Liver (tissue), 10 donors: ENCODE measurements at places on chromosomes 2 and 18. TPM values are rescaled to one million over a fixed set of nuclear protein-coding genes. Genes with fewer than 3 reads are reported as not detected.

Gene TUBA4B
- not detected for total RNA-seq

Gene LRRTM1
- total RNA-seq, result not detected

Gene ABCG8
- total RNA-seq, result 16.8 TPM

Gene KANSL1L
- total RNA-seq, result 18.3 TPM

Gene TEX44
- not detected for total RNA-seq

Gene ZNF804A
- total RNA-seq, result 0.37 TPM

Gene ERMN
- total RNA-seq, result not detected

Gene MYO5B
- 23.4 TPM for total RNA-seq

DNA sequence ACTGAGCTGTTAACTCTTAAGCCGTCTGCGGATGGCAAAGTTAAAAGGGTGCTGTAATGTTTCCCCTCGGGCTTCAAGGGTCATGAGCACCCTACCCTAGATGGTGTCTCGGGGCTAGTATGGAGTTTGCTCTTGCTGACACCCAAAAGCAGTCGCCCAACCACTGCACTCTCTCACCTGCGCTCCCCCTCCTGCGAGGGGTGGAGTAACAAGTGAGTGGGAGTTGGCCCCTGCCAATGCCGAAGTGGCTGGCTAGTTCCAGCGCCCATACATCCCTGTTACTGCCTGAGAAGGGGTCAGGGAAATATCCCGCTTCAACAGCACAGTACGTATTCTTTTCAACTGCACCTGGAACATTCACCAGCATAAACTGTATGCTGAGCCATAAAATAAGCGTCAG is 47.5 kb downstream of the FAM117B start:
- H3K27me3 ChIP-seq, result no peaks in the 10 kb centered on the region
- H3K27ac ChIP-seq, result no peak overlapping the region
- H3K36me3 ChIP-seq, result no peaks in the 10 kb centered on the region

- no peaks in the 10 kb centered on the region for H3K27me3 ChIP-seq
- H3K36me3 ChIP-seq, result no peaks in the 10 kb centered on the region
- no peak overlapping the region for H3K27ac ChIP-seq
- H3K4me3 ChIP-seq, result no peak overlapping the region
- DNase-seq, result no peak
Measured at GRCh38 chr2:207241198-207241597, 75.5 kb upstream of the KLF7 start.

- H3K4me1 ChIP-seq, result peaks cover 9% of the 10 kb centered on the region
- DNase-seq, result no peak
Measured at GRCh38 chr2:43594875-43595274, 963 bp downstream of the THADA start.

DNA sequence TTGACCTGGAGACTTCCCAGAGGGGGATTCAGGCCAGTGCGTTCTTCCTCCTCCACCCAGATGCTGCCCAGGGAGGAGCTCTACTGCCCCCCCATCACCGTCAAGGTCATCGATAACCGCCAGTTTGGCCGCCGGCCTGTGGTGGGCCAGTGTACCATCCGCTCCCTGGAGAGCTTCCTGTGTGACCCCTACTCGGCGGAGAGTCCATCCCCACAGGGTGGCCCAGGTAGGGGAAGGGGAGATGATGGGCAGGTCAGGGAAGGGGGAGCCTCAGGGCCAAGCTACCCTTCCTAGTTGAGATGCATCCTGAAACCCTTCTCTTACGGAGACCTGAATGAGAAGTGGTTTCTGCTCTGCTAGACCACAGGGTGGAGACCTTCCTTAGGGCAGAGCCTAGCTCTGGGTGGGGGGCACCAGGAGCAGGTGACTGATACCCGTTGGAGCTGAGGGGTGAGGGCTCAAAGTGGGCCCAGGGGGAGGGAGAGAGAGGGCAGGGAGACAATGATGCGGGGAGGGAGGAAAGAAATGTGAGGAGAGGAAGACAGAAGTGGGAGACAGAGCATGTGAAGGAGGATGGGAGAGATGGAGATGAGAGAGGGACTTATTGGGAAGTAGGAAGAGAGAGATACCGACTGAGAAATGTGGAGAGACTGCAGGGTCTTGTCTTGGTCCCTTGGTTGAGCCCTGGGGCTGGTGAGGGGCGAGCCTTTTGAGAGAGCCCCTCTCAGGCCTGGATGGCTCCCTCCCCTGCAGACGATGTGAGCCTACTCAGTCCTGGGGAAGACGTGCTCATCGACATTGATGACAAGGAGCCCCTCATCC is 159.4 kb downstream of the DYSF start:
- no peak for DNase-seq
- H3K4me1 ChIP-seq, result peaks cover 3% of the 10 kb centered on the region
- peaks cover 13% of the 10 kb centered on the region for H3K36me3 ChIP-seq

GRCh38 chr2:173623438-173624319 is 269.0 kb downstream of the CDCA7 start:
- H3K36me3 ChIP-seq, result no peaks in the 10 kb centered on the region
- H3K4me1 ChIP-seq, result no peaks in the 10 kb centered on the region
- H3K27me3 ChIP-seq, result no peaks in the 10 kb centered on the region

GRCh38 chr18:59918320-59918755 is 18.5 kb downstream of the PMAIP1 start:
- no peak overlapping the region for H3K27ac ChIP-seq
- H3K36me3 ChIP-seq, result no peaks in the 10 kb centered on the region
- no peaks in the 10 kb centered on the region for H3K4me1 ChIP-seq
- no peaks in the 10 kb centered on the region for H3K27me3 ChIP-seq

DNA sequence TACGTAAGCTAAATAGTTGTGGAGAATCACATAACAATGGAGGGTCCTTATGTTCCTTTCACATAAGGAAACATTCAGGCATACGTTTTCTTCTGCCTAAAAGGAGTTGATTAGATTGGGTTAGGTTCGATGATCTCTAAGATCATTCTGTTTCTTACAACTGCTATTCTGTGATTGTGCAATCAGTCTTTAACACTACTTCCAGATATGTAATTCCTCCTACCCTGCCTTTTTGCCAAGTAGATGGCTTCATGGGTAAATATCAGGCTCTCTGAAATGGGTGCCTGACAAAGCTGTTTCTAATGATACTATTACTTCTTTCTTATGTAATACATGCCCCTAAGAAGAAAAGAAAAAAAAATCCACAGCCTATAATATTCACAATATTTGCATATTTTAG is 321.5 kb downstream of the XIRP2 start:
- H3K4me1 ChIP-seq, result no peaks in the 10 kb centered on the region
- H3K27me3 ChIP-seq, result peaks cover 2% of the 10 kb centered on the region
- H3K36me3 ChIP-seq, result no peaks in the 10 kb centered on the region
- DNase-seq, result no peak

- peaks cover 24% of the 10 kb centered on the region for H3K4me1 ChIP-seq
- H3K27me3 ChIP-seq, result no peaks in the 10 kb centered on the region
- no peak for DNase-seq
- H3K4me3 ChIP-seq, result no peak overlapping the region
Measured at GRCh38 chr2:38146275-38146906, 70.4 kb upstream of the CYP1B1 start.

- DNase-seq, result no peak
- peaks cover 13% of the 10 kb centered on the region for H3K27me3 ChIP-seq
- H3K36me3 ChIP-seq, result peaks cover 2% of the 10 kb centered on the region
- H3K4me3 ChIP-seq, result peak overlapping the region; percentile 40
Measured at GRCh38 chr2:63049970-63050333, 678 bp upstream of the OTX1 start.

DNA sequence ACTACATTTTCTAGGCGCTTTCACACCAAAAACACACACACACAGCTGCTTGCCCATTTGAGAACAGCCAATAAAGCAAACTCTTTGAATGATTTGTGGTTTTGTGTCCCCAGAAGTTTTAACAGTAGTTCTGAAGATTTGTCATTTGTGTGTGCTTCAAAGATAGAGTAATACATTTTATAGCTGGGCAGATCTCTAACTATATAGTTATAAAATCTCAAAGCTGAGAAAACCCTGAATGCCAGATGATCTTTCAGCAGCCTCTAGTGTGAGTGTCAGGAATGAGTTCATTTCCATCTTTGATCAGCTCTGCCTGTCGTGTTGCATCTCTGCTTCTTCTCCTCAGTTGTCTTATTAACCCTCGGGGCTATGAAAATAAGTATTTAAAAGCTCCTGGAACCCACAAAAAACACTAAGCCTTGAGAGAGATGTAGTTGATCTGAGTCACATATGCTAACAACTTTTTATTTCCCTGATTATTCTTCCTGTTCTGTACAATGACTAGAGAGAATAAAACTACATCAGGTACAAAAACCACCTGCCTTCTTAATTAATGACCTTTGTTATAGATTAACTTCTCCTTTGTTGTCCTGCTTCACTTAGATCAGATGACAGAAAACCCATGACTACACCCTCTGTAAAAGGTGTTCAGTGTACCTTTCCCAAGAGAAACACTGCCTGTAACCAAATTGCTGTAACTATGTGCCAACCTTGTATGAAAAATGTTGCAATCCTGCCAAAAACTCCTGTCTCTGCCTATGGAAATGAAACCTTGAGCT is 30.0 kb upstream of the SLC3A1 start:
- H3K27ac ChIP-seq, result peak overlapping the region; percentile 91
- DNase-seq, result no peak
- H3K27me3 ChIP-seq, result no peaks in the 10 kb centered on the region

DNA sequence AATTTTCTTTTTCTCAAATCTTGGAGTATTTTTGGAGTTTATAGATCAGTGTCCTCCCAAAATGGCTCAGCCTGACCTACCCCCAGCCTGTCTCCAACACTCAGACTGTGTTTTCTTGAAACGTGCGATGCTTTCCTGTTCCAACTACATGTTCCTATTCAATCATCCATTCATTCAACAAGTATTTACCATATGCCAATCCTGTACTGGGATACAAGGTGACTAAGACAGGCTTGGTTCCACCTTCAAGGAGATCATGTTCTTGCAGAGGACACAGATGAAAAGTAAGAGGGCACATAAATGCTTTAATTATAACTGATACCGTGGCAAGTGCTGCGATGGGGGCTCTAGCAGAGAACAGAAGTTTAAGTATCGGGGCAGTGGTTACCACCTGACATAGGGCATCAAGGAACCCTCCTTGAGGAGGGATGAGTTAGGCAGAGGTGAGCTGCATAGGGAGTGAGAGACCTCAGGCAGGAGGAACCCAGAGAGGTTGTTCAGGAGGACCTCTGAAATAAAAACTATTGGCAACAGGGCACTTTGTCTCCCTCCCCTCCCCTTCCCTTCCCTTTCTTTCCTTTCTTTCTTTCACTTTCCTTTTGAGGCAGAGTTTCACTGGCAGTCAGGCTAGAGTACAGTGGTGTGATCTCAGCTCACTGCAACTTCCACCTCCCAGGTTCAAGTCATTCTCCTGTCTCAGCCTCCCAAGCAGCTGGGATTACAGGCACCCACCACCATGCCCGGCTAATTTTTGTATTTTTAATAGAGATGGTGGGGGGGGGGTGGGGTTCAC is 469.0 kb downstream of the EPHA4 start:
- peaks cover 2% of the 10 kb centered on the region for H3K27me3 ChIP-seq
- no peaks in the 10 kb centered on the region for H3K36me3 ChIP-seq
- H3K4me1 ChIP-seq, result no peaks in the 10 kb centered on the region
- H3K27ac ChIP-seq, result no peak overlapping the region
- no peak overlapping the region for H3K4me3 ChIP-seq

DNA sequence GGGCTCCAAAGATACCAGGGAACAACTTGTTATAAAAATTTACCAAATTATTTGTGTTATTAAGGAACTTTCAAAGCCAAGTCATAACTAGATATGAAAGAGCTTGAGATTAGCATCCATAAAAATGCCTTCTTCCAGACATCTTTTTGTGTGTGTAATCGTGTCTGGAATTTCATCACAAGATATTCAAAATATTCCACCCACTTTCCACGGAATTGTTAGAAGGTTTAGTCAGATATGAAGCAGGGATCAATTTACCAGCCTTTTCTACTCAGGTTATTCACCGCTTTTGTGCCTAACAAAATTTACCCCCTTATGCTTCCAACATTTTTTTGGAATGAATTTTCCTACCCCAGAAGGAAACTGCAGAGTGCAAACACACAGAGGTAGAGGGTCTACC is 130.2 kb upstream of the ACVR2A start:
- no peaks in the 10 kb centered on the region for H3K27me3 ChIP-seq
- no peaks in the 10 kb centered on the region for H3K4me1 ChIP-seq
- H3K4me3 ChIP-seq, result no peak overlapping the region
- H3K27ac ChIP-seq, result no peak overlapping the region
- no peaks in the 10 kb centered on the region for H3K36me3 ChIP-seq

- H3K36me3 ChIP-seq, result peaks cover 7% of the 10 kb centered on the region
- no peak overlapping the region for H3K27ac ChIP-seq
- H3K4me1 ChIP-seq, result no peaks in the 10 kb centered on the region
- DNase-seq, result no peak
Measured at GRCh38 chr2:159742846-159743245, 30.5 kb downstream of the MARCHF7 start.

DNA sequence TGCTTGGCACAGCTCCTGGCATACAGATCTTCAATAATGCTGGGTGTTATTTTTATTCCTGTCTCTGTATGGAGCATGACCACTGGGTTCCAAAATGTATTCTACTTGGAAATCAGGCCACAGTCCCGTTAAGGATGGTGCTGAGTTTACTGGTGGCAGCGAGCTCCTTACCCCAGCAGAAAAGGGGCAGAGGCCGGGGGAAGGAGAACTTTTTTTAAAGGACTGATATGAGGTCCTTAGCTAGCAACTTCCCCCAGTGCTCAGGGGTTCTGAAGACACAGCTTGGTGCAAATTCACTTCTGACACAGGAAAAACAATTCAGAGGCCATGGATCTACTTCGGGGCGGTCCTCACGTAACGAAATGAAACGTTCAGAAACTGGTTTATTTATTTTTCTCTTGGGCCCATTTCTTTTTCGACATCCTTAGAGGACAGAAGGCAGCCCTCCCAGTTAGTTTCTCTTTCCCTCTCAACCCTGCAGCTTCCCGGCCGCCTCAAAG is 872 bp downstream of the RDH14 start:
- no peaks in the 10 kb centered on the region for H3K27me3 ChIP-seq
- peak overlapping the region; percentile 36 for H3K4me3 ChIP-seq
- no peaks in the 10 kb centered on the region for H3K36me3 ChIP-seq
- peaks cover 4% of the 10 kb centered on the region for H3K4me1 ChIP-seq
- DNase-seq, result no peak
- H3K27ac ChIP-seq, result peak overlapping the region; percentile 98

- no peak overlapping the region for H3K27ac ChIP-seq
- no peaks in the 10 kb centered on the region for H3K27me3 ChIP-seq
- no peak overlapping the region for H3K4me3 ChIP-seq
- H3K36me3 ChIP-seq, result no peaks in the 10 kb centered on the region
Measured at GRCh38 chr2:220270481-220271070, 643.1 kb downstream of the SLC4A3 start.

- no peak overlapping the region for H3K27ac ChIP-seq
- H3K36me3 ChIP-seq, result no peaks in the 10 kb centered on the region
- H3K4me3 ChIP-seq, result no peak overlapping the region
- H3K4me1 ChIP-seq, result peaks cover 3% of the 10 kb centered on the region
Measured at GRCh38 chr18:13236411-13236810, 17.9 kb downstream of the LDLRAD4 start.

GRCh38 chr18:27372386-27372785 is 187.3 kb upstream of the CHST9 start:
- H3K27ac ChIP-seq, result no peak overlapping the region
- no peaks in the 10 kb centered on the region for H3K4me1 ChIP-seq
- no peaks in the 10 kb centered on the region for H3K27me3 ChIP-seq
- H3K4me3 ChIP-seq, result no peak overlapping the region
- H3K36me3 ChIP-seq, result no peaks in the 10 kb centered on the region
- no peak for DNase-seq

GRCh38 chr2:180776921-180777320 is 203.5 kb upstream of the UBE2E3 start:
- no peak overlapping the region for H3K27ac ChIP-seq
- no peaks in the 10 kb centered on the region for H3K27me3 ChIP-seq
- no peaks in the 10 kb centered on the region for H3K4me1 ChIP-seq
- H3K4me3 ChIP-seq, result no peak overlapping the region
- H3K36me3 ChIP-seq, result no peaks in the 10 kb centered on the region
